Heart right ventricle (tissue), 16 donors: ENCODE measurements at places on chromosomes 12 and 14.

- no peak for DNase-seq
These were observed 70.3 kb downstream of the RNFT2 start for GRCh38 chr12:116808113-116809105.

DNA sequence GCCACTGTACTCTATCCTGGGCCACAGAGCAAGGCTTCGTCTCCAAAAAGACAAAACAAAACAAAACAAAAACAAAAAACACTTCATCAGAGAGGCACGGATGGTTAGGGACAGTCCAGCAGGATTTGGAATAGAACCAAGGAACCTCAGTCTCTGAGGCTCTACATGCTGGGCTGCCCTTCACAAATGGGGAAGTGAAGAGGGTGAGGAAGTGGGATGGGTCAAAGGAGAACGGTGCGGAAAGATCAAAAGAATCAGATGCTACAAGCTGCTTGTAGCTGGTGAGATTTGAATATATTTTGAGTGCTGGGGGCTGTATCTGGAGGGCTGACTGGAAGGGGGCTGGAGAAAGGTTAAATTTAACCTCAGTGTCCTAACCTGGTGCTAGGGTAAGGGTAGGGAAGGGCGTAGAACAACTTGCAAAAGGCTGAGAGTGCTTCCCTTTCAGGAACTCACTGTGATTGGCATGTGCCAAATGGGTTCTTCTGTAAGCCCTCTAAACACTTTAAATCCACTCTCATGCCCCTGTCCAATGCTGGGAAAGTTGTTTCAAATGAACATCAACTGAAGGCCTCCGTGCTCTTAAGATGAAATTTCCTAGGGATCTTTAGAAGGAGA is 4.6 kb downstream of the FOXJ2 start:
- DNase-seq, result no peak

DNA sequence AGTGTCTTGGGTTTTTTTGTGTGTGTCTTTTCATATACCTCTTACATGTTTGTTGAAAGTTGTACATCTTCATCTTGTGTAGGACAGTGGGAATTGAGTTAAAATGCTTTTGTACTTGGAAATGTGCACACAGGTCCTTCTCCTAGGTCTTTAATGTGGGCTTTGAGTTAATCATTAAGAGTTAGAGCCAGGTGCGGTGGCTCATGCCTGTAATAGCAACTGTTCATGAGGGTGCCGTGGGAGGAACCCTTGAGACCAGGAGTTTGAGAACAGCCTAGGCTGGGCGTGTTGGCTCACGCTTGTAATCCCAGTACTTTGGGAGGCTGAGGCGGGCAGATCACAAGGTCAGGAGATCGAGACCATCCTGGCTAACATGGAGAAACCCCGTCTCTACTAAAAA is 13.9 kb downstream of the CLECL1 start:
- no peak for DNase-seq

DNA sequence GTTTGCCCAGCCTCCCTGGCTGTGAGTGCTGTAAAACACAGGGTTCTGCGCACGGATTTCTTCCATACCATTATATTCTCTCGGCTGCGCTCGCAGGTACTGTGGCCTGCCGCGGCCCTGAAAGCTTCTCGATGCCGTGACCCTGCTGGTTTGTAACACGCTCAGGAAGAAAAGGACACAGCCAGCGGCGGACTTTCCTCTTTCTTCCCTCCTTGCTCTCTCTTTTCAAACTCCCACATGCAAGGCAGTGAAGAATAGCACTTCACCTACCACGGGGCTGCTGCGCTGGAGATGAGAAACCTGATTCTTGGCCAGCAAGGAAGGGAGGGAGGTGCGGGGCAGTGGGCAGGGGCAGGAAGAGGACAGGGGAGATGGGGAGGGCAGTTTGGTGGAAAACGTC is 130.2 kb downstream of the RBM19 start:
- DNase-seq, result no peak
